CD4-positive, alpha-beta T cell treated with Interleukin-17A for 4 hours (primary cell): ENCODE measurements at places on chromosomes 12 and 14.

- DNase-seq = no peak
Observed at GRCh38 chr12:92955997-92956663, 27.0 kb upstream of the EEA1 start.

- DNase-seq = no peak
Observed at GRCh38 chr14:89926694-89927093, 27.8 kb downstream of the EFCAB11 start.

GRCh38 chr12:15613981-15614380 is 175.2 kb downstream of the EPS8 start:
- DNase-seq = no peak

DNA sequence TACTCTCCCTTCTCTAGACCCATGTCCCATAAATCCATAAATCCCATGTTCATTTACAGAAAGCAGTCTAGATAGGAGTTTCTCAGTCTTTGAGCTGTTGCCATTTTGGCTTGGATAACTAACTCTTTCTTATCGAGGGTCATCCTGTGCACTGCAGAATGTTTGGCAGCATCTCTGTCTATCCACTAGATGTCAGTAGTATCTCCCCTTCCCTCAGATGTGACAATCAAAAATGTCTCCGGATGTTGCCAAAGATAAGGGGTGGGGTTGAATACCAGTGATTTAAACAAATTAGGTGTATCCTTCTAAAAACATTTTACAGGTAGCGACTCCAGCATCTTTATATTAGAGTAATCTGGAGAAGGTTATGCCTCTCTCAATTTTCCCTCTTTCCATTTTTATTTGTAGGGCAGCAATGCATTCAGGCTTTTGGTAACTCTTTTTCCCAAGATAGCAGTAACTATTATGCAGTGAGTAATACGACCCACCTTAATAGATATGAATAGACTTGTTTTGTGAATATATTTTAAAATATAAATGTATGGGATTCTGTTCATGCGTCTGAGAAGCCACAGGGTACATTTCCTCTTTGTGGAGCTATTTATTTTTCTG is 100.7 kb downstream of the LRRK2 start:
- DNase-seq = no peak

GRCh38 chr12:3568695-3569094 is 77.7 kb downstream of the PRMT8 start:
- DNase-seq = no peak

GRCh38 chr12:85747941-85748495 is 88.2 kb downstream of the RASSF9 start:
- no peak for DNase-seq

- no peak for DNase-seq
Observed at GRCh38 chr14:33556382-33557121, 394.3 kb downstream of the EGLN3 start.

DNA sequence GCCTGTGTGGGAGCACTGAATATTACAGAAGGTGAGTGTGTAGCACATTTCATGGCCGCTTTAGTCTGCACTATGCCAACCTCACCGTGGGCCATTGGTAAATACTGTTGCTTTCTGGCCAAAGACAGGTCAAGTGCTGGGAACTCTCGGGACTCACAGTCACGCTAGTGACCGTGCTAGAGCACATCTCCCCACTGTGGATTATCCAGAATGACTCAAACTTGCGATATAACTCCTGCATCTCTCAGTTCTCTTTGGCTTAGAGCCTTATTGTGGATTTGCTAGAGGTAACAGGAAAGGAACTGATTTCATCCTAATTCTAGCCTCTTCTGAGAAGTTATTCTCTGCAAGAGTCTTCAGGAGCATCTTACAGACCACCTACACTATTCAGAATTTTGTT is 86.5 kb downstream of the DAD1 start:
- DNase-seq = peak; percentile 21
